ENCODE measurements at places on chromosomes 4 and X. TPM values are rescaled to one million over a fixed set of nuclear protein-coding genes. Genes with fewer than 3 reads are reported as not detected.

The KLHL5 gene
- total RNA-seq: 39.8 TPM

The XAGE1A gene
- not detected for total RNA-seq

The NUP62CL gene
- 1.8 TPM for total RNA-seq

The FGA gene
- 0.63 TPM for total RNA-seq

The NXF2B gene
- total RNA-seq: not detected

The LRP2BP gene
- total RNA-seq: 0.16 TPM

The CXCL11 gene
- not detected for total RNA-seq

The RS1 gene
- not detected for total RNA-seq
